Tibial nerve (tissue), 4 donors: ENCODE measurements at places on chromosomes 7 and 10. TPM values are rescaled to one million over a fixed set of nuclear protein-coding genes. Genes with fewer than 3 reads are reported as not detected.

The HMX2 gene
- not detected for total RNA-seq

The SHH gene
- 14.7 TPM for total RNA-seq

The SNCG gene
- total RNA-seq = 213 TPM

The NEUROG3 gene
- not detected for total RNA-seq

The VAX1 gene
- not detected for total RNA-seq

The HOXA7 gene
- 16.9 TPM for total RNA-seq

The PMS2 gene
- total RNA-seq = 11.5 TPM

The IL2RA gene
- total RNA-seq = 0.42 TPM

The CALML5 gene
- not detected for total RNA-seq

The OLAH gene
- 15.3 TPM for total RNA-seq

The SLC13A1 gene
- total RNA-seq = not detected
